ENCODE measurements at places on chromosomes 2 and 18. TPM values are rescaled to one million over a fixed set of nuclear protein-coding genes. Genes with fewer than 3 reads are reported as not detected.

GRCh38 chr2:218583983-218584850, 15.6 kb downstream of the CNOT9 start:
- H3K4me1 ChIP-seq = peaks cover 10% of the 10 kb centered on the region
- no peak for DNase-seq
- H3K27me3 ChIP-seq = no peaks in the 10 kb centered on the region
- no peak overlapping the region for H3K27ac ChIP-seq
- peaks cover 19% of the 10 kb centered on the region for H3K36me3 ChIP-seq

Gene MFSD2B
- not detected for total RNA-seq

GRCh38 chr2:47277987-47278386, 122.9 kb upstream of the STPG4 start:
- H3K27me3 ChIP-seq = no peaks in the 10 kb centered on the region
- no peak overlapping the region for H3K27ac ChIP-seq
- H3K4me1 ChIP-seq = peaks cover 23% of the 10 kb centered on the region
- H3K36me3 ChIP-seq = no peaks in the 10 kb centered on the region

DNA sequence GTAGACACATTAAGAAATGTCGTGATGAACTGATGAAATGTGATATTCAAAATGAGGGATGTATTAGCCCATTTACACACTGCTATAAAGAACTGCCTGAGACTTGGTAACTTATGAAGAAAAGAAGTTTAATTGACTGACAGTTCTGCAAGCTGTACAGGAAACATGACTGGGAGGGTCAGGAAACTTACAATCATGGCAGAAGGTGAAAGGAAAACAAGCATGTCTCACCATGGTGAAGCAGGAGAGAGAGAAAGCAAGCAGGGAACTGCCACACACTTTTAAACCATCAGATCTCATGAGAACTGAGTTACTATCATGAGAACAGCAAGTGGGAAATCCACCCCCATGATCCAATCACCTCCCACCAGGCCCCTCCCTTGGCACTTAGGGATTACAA, 1010.8 kb upstream of the CELF4 start:
- no peak for DNase-seq
- no peak overlapping the region for H3K4me3 ChIP-seq
- H3K4me1 ChIP-seq = no peaks in the 10 kb centered on the region
- no peaks in the 10 kb centered on the region for H3K36me3 ChIP-seq
- no peak overlapping the region for H3K27ac ChIP-seq

DNA sequence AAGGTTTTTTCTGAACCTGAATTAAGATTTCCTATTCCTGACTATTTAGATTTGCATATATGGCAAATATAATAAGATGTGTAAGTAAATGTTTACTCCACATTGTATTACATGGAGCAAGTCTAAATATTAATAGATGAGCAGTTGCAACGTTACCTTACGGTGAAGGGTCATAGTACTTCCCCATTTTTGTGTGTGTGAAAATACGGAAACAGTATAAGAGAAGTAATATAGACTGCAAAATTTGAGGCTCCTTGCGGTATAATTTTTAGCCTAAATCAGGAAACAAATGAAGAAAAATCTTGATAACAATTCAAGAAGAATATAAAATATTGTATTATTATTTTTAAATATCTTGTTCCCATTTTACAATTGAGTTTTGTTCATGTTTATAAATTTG, 434.2 kb downstream of the GRB14 start:
- H3K4me3 ChIP-seq = no peak overlapping the region
- no peaks in the 10 kb centered on the region for H3K27me3 ChIP-seq
- H3K4me1 ChIP-seq = peaks cover 7% of the 10 kb centered on the region
- DNase-seq = no peak
- H3K36me3 ChIP-seq = peaks cover 3% of the 10 kb centered on the region

Gene SLC23A3
- total RNA-seq = 2.4 TPM

Gene ZNF512
- total RNA-seq = 29.5 TPM

Gene RAD51AP2
- not detected for total RNA-seq

DNA sequence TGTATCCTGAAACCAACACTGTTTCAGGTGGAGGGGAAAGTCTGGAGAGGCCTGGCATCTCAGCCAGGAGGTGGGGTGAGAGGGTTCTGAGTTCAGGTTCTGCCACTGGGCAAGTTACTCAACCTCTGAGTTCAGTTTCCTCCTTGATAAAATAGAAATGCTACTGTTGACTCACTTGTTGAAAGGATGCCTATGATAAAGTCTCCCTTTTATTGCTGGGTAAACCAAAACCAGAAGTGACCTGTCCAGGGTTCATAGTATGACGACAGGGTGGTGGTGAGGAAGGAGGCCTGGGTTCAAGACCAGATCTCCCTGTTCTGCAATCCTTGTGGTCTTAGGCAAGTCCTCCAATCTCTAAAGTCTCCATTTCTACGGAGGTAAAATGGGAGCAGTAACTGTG, 232.7 kb downstream of the PRKCE start:
- DNase-seq = no peak
- no peak overlapping the region for H3K27ac ChIP-seq
- peaks cover 2% of the 10 kb centered on the region for H3K36me3 ChIP-seq
- no peak overlapping the region for H3K4me3 ChIP-seq
- H3K4me1 ChIP-seq = peaks cover 25% of the 10 kb centered on the region

Measured in chondrocyte (in vitro differentiated cells).